NCI-H2107 (cell line): ENCODE measurements at places on chromosomes 11 and 22.

GRCh38 chr11:78417175-78417887, at the start of gene GAB2:
Gene GAB2, minus strand, starts transcription at chr11:78417820. Its CDS starts 100 bp downstream, at chr11:78417720.
- no peak for DNase-seq

- no peak for DNase-seq
Measured at GRCh38 chr11:46808799-46809431, 37.2 kb downstream of the CKAP5 start.

DNA sequence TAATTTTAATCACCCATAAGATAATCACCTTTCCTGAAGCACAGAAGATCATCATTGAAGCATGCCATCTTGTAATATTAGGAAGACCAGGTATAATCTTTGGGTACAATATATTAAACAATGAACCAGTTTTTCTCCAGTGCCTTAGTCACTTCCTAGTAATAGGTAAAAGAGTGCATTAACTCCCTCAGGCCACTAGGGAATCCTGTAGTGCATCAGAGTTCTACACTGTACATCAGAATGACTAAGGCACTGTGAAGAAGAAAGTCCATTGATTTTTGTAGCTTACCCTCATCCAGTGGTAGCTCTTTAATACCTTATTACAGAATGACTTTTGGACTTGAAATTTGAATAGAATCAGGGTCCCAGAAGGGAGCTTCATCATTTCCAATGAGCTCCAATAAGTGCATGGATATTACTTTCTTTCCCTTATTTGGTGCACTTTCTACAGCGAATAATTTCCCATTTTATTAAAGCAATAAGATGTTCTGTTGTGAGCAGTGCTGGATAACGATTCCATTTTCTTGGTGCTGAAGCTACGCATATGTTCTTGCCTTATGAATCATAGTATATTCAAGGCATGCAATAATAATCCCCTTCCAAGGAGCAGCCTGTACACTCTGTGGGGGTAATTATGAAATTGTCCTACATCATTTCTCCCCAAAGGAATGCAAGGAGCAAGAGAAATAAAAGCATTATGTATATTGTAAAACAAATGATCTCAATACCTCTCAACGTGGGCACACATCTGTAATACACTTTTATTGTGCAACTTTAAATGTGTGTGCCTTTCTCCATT, 4.7 kb downstream of the C11orf87 start:
- no peak for DNase-seq

- DNase-seq, result no peak
Measured at GRCh38 chr11:64743591-64744543, at the start of gene RASGRP2. Gene RASGRP2, minus strand, starts transcription at chr11:64744142. Its CDS starts 1,276 bp downstream, at chr11:64742866.

GRCh38 chr22:40270748-40271373, 75.4 kb upstream of the ADSL start:
- no peak for DNase-seq

- DNase-seq, result no peak
Measured at GRCh38 chr22:39674536-39674935, 104.0 kb downstream of the CACNA1I start.

DNA sequence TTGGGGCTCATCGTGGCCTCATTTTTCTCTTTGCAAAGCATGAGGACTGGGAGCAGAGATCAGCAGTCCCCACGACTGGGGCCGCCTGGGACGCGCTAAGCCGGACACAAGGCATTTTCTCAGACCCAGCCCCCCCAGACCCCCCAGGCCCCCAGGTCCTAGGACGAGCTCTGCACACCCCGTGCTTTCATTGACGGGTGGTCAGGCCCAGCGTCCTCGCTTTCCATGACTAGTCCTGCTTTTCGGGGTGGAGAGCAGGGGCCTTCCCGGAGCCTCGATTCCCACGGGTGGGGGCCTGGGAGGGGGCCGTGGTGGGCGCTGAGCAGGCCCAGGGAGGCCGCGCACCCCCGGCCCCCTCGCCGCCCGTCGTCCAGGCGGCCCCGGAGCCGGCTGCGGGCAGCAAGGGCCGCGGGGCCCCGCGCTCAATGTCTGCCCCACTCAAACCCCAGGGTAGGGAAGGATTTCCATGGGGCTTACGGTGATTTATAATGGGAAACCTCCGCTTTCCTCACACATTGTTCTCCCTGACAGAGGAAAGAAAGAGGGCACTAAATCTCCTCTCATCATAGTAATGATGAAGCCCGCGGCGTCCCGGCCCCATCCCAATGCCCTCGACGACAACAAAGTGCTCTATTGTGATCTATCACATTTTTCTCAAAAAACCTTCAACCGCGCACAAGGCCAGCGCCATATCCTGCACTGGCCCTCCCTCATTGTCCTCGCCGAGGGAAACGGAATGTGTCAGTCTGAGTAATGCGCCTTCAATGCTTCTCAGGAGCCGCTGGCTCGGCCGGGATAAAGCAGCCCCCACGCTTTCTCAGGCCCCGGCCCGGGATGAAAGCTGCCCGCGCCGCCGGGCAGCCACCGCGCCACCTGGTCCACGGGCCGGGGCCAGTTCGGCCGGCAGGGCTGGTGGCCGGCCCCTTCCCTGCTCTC, 10.4 kb upstream of the LINC01488 start:
- DNase-seq, result no peak
